ENCODE measurements at places on chromosomes 1 and 21.

DNA sequence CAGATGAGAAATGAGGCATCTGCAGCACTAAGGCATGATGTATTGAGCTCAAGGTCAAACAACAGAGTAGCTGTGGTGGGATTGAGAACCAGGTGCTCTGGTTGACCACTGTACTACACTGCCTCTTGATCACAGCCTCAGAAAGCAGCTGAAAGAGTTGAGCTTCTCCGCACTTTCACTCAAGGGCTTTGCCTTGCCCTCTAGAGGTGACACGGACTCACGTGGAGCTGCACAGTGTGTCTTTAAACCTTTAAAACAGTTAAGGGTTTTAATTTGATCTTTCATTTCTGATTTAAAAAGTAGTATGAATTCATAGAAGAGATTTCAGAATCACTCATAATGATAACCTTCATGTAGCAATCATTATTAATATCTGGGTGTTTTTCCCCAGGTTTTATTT is 132.5 kb downstream of the RWDD3 start:
- no peak for DNase-seq

- no peak for DNase-seq
Observed at GRCh38 chr1:22739648-22740385, 29.2 kb downstream of the EPHB2 start.

DNA sequence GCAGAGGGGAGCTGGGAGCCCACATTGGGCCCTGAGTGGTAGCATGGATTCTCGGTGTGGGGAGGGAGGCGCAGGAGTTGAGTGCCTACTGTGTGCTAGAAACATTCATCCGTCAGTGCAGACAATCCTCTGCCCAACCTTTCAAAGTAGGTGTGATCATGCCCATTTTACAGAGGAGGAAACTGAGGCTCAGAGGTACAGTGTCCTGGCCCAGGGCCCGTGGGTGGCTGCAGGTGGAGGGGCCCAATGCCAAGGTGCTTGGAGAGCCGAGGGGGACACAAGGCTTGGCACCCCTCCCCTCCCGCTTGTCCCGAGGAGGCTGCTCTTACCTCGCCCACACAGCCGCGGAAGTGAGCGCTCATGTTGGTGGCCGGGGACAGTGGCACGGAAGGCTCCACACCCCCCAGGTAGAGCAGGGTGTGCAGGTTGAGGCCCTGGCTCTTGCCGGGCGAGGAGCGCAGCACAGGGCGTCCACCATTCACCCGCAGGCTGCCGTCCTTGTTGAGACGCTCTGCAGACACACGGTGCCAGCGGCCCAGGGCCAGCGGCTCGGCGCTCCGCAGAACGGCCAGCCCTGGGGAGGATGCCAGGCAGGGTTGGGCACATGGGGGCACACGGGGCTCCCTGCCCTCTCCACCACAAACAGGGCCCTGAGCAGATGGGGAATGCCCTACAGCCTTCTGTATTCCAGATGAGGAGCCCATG is 16.6 kb downstream of the LDLRAD2 start:
- no peak for DNase-seq

GRCh38 chr1:201310251-201310985 is 27.1 kb downstream of the PKP1 start:
- DNase-seq, result no peak

- no peak for DNase-seq
Observed at GRCh38 chr1:43069461-43070050, 102.5 kb downstream of the EBNA1BP2 start.

Data from activated CD4-positive, alpha-beta T cell treated with anti-CD3 and anti-CD28 coated beads, Interleukin-2, amount 10 ng/mL, durations not matched to agents 24 days and 14 days (primary cell).